NCI-H2081 treated with DMSO at 0.1 percent for 48 hours (cell line): ENCODE measurements at places on chromosomes 7 and 10.

DNA sequence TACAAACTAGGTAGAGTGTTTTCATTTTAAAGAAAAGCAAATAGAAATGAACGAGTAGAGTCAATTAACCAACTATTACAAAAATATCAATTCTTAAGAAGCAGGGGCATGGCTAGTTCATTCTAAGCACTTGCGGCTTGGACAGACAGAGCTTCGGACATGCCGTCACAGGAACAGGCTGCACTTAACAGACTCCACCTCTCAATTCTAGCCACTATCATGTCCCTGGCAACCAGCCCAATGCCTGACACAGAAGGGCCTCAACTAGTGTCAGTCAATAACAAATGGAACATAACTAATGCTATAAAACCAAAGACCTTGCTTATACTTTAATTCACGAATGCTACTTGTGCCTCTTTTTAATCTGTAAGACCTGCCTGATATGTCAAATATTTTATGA, 74.4 kb downstream of the TPK1 start:
- DNase-seq: no peak

GRCh38 chr10:124211921-124212320, 118.5 kb upstream of the CHST15 start:
- DNase-seq: no peak

- DNase-seq: no peak
Observed at GRCh38 chr10:132961420-132961786, 19.0 kb upstream of the CFAP46 start.

- DNase-seq: no peak
Observed at GRCh38 chr10:126903656-126904360, 1.4 kb upstream of the DOCK1 start.

DNA sequence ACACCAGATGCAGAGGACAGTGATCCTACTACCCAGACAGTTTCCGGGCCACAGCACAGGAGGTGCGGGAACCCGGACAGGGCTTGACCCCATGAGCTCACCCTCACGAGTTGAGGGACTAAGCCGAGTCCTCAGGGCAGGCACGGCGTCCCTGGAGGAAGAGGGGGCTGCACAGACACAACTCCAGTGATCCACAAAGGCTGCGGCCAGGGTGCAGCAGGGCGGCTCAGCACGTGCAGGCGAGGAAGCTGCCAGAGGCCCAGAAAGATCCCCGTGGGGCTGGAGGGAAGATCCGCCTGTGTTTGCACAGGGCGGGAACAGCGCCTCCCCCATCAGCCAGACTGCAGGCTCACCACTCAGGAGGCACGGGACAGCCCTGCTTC, 45.9 kb upstream of the TMEM72 start:
- DNase-seq: no peak

- DNase-seq: no peak
Observed at GRCh38 chr7:3859431-3859830, 558.4 kb downstream of the SDK1 start.

DNA sequence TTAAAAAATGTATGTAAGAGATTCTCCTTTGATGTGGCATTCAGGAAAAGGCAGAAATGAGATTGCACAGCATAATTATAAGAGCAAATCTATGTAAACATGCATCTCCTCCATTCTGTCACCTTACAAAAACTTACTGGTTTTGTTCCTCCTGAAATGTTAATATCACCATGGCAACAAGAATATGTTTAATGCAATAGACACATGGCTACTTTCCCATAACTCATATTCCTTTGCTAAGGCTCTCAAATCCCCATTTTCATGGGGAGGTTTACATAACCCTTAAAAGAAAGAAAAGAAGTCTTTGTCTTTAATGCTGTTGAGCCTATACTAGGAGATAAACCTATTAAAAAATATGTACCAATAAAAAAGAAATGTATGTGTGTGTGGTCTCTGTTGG, 136.2 kb downstream of the ANK3 start:
- no peak for DNase-seq

DNA sequence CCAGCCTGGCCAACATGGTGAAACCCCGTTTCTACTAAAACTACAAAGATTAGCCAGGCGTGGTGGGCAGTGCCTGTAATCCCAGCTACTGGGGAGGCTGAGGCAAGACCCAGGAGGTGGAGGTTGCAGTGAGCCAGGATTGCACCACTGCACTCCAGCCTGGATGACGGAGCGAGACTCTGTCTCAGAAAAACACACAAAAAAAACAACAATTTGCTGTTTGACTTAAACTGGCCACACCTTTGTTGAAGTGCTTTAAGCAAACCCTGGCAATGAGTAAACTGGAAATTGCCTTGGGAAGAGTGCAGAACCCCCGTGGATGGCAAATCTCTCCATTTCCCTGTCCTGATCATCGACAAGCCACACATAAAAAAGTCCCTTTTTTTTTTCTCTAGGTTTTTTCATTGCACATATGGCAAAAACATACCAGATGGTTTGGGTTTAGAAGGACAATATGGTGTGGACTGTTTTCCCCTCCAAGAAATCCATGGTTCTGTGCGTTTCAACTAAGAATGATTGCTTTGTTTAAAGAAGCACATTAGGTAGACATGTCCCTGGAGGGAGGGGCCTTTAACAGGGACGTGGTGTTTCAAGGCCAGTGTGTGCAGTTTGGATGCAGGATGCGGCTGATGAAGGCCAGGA, 76.9 kb downstream of the NRP1 start:
- no peak for DNase-seq

GRCh38 chr10:78655979-78656378, 412.8 kb upstream of the ZMIZ1 start:
- no peak for DNase-seq

DNA sequence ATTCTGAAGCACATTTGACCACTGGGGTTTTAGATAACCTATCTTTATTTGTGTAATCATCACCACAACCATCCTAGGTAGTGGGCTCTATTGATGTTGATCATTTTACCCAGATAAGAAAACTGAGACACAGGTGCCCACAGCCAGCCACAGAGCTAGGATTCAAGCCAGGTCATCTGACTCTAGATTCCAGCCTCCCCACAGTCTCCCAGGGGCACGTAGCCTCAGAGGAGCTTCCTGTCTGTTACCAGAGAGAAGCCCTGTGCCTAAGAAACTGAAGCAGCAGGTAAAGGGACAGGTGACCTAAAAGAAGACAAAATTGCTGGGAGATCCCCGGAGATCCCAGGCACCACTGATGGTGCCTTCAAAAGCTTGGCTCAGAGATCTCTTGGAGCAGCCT, 55.8 kb downstream of the ALOX5 start:
- no peak for DNase-seq

GRCh38 chr7:101736084-101736483, 81.3 kb upstream of the CUX1 start:
- DNase-seq: no peak

DNA sequence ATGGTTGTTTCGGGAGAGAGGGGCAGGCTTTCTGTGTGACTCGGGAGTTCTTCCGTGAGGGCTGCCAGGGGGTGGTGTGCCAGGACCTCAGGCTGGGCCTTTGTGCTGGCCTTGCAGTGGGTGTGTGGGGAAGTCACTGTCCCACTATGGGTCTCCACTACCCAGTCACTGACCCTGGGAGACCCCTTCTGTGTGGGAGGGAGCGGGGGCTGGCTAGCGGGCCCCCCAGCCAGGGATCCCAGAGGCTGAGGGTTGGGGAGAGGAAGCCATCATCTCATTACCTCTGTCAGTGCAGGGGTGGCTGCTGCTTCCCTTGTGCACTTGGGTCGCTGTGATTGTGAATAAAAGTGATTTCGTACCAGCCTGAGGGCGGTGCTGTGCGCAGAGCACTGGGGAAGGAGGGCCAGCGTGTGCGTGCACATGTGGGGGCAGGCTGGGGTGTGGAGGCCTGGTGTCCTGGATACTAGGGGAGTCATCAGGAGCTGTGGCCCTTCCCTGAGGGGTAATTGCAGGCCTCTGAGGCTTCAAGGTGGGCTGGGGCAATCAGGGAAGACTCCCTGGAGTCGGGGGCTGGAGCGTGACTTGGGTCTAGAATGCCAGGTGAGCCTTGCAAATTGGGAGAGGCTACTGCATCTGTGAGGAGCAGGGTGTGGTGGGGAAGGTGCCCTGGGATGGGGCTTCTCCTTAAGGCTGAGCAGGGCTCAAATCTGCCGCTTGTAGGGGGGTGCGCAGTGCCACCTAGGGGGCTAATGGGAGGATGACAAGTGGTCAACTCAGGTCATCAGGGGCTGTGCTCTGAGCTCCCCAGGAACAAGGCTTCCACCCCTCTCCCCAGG, 98.9 kb downstream of the NEURL1 start:
- no peak for DNase-seq

DNA sequence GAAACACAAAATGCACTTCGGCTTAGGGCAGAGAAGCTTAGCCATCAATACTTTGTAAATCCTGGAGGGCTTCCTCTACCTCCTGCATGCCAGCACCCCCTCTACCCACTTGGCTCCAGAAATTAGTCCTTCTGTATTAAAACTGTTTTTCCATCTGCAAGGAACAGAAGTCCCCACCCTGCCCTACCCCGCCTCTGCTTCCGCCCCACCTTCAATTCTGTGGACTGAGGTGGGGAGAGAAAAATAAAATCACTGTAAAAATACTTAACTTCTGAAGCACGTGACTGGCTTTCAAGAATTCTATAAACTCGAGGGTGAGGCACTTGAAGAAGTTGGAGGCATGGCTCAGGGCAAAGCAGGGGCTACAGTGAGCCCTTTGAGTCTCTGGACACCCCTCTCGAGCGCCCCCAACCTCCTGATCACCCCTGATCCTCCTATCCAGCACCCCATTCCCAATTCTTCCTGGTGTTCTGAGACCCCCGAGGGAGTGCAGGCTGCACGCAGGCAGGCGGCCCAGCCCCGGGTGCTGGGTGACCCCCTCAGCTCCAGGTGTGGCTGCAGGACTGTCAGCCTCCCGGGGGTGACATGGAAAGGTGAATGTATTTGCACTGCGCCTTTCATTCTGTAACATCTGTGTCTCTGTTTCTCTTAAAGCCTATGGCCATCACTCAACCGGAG, 7.3 kb upstream of the KIAA1217 start:
- no peak for DNase-seq

DNA sequence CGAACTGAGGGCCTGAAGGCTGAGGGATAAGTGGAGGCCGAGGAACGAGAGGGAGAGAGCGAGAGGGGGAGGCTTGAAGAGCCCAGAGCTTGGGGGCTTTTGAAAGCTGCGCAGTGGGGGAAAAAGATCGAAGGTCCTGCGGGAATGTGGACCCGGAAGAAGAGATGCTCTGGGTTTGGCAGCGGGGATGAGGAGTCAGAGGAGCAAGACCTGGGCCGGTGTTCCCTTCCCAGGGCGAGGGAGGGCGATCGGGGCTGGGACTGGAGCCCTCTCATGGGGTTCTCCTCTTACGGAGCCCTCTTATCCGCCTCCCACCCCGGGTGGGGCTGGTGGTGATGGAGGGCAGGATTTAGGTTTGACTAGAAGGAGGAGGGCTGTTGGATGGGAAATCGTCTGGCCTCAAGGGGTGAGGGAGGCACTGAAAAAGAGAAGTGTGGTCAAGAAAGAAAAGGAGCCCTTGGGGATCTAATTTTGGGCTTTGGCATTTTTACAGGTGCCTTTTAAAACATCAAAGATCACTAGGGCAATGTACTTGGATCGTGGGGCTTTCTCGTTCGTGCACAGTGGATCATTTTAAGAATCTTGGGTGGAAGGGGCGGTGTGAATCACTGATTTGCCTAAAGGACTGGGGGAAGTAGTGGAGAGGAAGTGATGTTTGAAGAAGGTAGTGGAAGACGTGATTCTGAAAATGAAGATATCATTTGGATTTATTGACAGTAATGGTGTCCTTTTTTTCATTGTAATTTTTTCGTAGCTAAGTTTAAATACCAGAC, 637 bp downstream of the SAMD8 start:
- DNase-seq: no peak

GRCh38 chr10:3363311-3364045, 190.9 kb upstream of the PITRM1 start:
- DNase-seq: no peak

- no peak for DNase-seq
Observed at GRCh38 chr7:139656387-139656786, 121.4 kb downstream of the HIPK2 start.

DNA sequence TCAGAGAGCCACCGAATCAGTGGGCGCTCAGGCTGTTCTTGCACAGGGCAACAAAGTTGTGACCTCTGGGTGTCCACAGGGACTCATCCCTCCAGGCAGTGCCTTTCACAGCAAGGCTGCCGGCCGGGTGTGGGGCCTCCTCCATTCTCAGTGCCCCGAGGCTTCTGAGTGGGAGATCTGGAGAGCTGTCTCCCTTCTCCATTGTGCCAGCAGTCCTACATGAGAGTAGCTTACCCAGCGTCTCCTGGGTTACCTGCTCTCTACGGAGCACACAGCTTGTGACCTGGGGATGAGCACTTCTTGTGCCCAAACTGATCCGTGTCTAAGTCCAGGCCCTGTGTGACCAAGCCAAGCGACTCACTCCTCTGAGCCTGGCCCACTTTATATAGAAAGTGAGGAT, 240.9 kb upstream of the GRB10 start:
- DNase-seq: no peak

DNA sequence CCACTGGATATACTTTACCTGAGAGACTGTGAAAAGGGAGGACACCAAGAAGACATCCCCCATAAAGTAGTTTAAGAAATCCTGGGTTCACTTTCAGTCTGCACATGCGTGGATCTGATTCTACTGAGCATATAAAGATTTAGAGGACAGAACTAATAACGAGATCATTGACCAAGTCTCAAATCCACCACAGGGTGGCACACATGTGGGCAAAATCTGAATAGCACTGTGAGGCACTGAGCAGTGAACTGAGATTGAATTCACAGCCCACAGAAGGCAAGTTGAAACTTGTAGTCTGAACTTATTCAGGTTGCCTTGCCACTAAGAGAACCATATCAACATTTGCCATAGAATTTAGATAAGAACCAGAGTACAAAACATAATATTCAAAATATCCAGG, 818.6 kb downstream of the GRID1 start:
- no peak for DNase-seq
